Posterior cingulate gyrus (tissue), 11 donors: ENCODE measurements at places on chromosomes 3 and 15.

- DNase-seq = peak; percentile 66
These were observed 15.0 kb downstream of the IL12A start for GRCh38 chr3:160003520-160004128.

GRCh38 chr3:33372218-33373081, 67.8 kb downstream of the UBP1 start:
- no peak for DNase-seq

- no peak for DNase-seq
These were observed 34.5 kb downstream of the ANO10 start for GRCh38 chr3:43587303-43587702.

GRCh38 chr15:46265664-46266347, 631.0 kb downstream of the SQOR start:
- DNase-seq = no peak

DNA sequence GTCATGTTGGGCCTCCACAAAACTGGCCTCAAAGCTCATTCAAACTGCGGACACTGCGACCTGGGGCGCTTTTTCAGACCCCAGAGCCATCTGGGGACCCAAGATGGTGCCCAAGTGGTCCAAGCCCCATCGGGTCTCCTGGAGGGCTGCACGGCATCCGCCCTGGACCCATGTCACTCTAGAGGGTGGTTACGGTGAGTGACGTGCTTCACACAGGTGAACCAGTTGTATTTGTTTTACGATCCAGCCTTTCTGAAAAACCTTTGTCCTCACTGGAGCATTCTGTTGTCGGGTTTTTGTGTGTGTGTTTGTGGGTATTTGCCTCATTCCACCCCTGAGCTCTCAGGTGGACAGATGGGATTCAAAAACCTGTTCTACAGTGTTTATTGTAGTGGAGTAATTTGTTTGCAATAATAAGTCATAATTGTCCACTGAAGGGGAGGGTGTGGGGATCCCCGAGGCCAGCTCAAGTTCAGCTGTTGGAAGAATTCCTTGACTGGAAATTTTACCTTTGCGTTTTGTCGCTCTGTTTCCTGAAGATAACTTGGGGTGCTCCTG, 1.9 kb downstream of the SLC51A start:
- DNase-seq = no peak

- DNase-seq = no peak
These were observed 80.8 kb upstream of the SNTN start for GRCh38 chr3:63571682-63572081.

- DNase-seq = no peak
These were observed 157.2 kb downstream of the TIGIT start for GRCh38 chr3:114451051-114451451.
